Stimulated activated CD8-positive, alpha-beta memory T cell treated with anti-CD3 and anti-CD28 coated beads, Interleukin-2, amount 100 ng/mL, for 48 hours (primary cell): ENCODE measurements at places on chromosomes 2 and 18.

GRCh38 chr2:200966770-200967169 lies 3.3 kb upstream of the ORC2 start:
- no peak for DNase-seq

DNA sequence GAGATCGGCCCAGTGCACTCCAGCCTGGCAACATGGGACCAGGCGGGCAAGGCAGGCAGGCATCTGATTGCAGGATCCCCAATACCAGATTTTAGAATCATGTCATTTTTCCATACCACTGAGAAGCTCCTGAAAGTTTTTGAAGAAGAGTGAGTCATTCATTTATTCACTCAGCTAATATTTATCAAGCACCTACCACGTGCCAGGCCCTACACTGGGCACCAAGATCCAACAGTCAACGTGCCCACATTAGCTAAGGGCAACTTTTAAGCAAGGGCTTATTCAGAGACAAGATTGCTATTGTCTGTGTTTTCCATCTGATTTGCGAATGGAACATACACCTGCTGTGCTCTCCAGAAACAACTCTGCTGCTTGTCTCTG lies 126.8 kb upstream of the LGALSL start:
- no peak for DNase-seq

- DNase-seq: no peak
Measured at GRCh38 chr2:53854678-53855077, 5.1 kb downstream of the GPR75 start.

DNA sequence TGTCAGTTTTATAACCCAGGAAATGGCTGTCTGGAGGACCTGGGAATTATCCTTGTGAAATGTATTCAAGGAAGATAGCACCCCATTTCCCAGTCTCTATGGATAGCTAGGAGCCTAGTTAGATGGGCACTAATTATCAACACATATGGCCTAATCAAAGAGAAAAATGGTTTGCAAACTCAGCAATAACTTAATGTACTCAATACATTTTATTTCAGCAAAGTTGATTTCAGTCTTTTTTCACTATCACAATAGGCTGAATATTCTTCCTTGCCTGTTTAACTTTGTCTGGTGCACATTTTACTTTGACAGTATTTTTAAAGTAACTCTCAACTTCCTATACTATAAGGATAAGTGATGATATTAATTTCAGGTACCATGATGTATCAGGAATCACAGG lies 756.3 kb downstream of the CCDC85A start:
- DNase-seq: no peak

DNA sequence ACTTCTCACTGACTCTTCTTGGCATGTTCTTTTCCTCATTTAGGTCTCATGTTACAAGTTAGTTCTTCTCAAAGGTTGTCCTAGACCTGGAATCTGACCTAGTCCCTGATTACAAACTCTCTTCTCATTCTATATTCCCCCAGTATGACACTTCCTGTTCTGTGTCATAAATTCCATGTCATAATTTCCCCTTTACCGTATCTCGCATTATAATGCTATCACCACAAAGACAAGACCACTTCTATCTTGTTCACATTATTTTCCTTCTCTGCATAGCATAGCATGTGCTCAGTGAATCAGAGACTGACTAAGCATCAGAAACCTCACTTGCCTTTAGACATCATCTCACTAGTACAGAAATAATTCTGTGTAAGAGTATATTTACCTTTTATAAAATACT lies 63.6 kb upstream of the CAVIN2 start:
- DNase-seq: no peak

- no peak for DNase-seq
Measured at GRCh38 chr18:46506974-46507586, 149.9 kb downstream of the LOXHD1 start.

DNA sequence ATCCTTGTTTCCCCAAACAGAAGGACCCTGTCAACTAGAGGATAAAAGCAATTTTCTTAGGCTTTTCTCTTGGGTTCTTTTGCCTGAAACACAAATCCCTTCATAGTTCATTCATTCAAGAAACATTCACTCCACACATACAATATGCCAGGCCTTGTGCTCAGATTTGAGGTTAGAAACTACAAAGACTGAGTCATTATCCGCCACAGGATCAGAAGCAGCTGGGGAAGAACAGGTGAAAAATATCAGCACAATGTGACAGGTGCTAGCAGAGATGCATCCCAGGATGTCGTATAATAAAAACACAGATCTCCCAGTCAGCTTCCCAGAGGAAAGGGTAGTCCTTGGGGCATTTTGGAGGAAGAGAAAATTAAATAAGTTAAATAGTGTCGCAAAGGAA lies 172.4 kb downstream of the LRATD1 start:
- DNase-seq: no peak

DNA sequence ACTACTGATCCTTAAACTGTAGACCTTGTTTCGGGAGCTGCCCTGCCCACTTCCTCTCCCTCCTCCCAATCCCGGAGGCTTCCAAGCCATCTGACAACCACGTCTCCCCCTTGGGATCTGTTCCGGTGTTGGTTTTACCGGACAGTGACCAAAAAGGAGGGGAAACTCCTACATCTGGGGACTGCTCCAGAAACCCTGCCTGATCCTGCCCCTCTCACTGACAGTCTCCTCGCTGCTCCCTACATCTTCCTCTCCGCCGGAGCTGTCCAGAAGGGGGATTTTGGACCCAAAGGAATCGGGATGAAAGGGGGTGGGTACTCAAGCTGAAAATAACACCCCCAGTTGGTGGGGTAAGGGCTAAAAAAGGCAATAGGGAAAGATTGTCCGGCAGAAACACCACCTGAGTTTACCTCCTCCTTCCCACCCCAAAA lies 1.5 kb downstream of the INO80D start:
- no peak for DNase-seq

GRCh38 chr2:225930687-225931086 lies 531.2 kb downstream of the NYAP2 start:
- DNase-seq: no peak

DNA sequence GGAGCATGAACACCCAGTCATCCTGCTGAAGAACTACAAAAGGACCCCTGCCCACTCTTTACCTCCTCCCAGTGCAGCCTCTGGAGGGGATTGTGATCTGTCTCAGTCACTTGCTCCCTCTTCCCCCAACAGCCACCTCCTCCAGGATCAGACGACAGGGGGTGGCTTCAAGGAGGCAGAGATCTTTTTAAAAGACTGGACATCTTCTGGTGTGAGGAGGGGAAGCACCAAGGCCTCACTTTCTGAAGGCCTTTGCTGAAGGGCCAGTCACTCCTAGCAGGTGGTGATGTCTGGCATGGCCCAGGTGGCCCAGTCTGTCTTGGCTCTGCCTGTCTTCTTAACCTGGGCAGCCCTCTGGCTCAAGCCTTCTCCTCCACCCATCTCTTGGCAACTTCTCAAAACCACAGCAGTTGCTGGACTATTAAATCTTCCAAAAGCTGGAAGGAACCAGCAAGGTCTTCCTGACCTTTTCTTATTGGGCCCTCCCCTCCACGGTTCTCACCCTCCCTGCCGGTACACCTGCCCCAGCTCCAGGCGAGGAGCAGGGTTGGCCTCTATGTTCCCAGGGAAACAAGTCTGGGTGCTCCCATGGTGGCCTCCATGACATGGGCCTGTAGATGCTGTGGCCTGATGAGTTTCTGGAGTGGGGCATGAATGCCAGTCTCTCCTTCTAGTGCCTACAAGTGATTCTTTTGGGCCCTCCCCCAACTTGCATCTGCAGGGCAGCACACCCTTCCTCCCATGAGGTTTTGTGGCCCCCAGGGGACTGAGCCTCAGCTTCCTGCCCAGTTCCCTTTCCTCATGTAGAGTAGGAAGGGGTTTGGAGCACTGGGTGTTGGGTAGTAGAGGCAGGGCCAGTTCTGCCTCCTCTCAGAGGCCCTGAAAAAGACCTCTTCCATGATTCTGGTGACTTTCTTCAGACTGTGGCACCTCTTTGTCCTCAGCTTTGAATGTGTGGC lies 5.0 kb upstream of the ATP6V1B1 start:
- no peak for DNase-seq

- DNase-seq: no peak
Measured at GRCh38 chr2:215429424-215429823, 6.4 kb downstream of the FN1 start.

GRCh38 chr2:110828330-110828729 lies 96.0 kb downstream of the ACOXL start:
- DNase-seq: no peak

DNA sequence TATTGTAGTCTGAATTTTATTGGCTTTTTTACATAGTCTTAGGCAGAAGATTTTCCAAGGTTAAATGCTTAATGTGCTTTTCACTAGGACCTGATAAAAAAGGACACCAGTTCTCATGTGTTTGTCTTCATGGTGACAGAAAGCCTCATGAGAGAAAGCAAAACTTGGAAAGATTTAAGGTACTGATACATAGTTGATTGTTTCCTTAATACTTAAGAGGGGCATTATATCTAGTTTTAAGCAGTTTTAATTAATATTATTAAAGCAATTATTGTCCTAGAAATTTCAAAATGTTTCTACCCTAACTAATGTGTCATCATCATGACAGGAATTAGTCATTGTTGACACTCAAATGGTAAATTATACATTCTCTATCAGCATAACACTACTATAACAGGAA lies 35.3 kb downstream of the DDX1 start:
- DNase-seq: no peak

DNA sequence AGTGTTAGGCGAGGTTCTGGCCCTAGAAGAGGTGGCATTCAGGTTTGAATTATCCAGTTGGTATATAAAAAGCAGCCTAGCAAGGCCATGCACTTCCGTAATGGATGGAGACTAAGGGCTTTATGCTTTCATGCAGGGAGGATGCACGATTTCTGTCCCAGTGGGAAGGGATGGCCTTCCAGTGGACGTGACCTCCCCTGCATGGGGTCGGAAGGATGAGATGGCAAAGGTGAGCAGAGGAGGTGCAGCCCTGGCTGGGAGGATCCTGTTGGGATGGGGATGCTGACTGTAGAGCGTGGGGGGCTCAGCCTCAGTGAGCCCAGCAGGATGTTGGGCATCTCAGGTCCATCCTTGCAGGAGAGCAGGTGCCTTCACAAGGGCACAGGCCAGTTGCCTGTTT lies 4.8 kb downstream of the ASB18 start:
- DNase-seq: no peak

DNA sequence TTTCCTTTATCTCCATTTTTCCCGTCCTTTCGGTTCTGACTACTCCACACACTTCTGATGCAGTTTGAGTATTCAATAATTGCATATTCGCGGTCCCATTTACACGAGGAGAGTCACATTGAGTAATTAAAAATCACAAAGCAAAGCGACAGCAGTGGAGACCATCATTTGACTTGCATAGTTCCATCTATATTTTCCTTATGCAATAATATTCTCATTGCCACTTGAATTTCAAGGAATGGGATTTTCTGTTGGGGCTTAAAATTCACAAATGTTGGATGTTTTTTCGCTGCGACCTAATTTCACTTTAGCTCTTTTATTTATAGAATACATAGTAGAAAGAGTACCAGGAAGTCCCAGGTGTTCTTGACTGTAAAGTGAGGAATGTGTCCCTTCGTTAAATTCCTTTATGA lies 186.8 kb downstream of the ZEB2 start:
- no peak for DNase-seq

GRCh38 chr2:169026056-169026455 lies 5.1 kb downstream of the ABCB11 start:
- DNase-seq: no peak

DNA sequence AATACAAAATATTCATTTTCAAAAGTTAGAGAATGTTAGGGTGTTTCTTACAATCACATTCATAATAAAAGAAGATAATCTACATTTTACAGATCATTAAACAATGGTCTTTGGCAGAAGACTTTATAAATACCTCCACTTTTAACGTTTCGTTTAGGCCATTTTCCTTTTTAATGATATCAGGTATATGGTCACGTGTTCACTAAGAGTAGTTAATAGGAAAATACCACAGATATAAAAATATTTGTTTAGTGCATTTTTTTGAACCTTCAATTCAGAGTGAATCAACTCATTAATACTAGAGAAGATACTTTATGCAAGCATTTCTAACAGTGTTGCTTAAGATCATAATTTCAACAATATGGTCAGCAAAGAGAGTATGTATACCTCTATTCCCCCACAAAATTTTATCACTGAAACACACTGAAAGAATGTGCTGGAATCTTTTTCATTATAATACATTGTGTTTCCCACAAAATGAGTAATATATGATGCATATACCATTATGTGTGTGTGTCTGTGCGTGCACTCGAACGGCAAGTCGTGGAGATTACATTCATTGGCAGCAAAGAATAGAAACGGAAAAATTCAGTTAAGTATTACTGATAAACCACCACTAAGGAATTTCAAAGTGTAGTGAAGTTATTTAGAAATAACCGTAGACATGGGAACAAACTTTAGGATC lies 319.9 kb upstream of the THUMPD2 start:
- DNase-seq: no peak
